Activated CD4-positive, alpha-beta T cell treated with anti-CD3 and anti-CD28 coated beads, Interleukin-2, amount 10 ng/mL, durations not matched to agents 24 days and 14 days (primary cell): ENCODE measurements at places on chromosomes 16 and 17.
A peak's percentile ranks its signal among the peaks of the same experiment; 100 is the strongest.

- peak; percentile 90 for DNase-seq
Measured at GRCh38 chr16:89256651-89257254, 39.2 kb downstream of the ZNF778 start.

- DNase-seq, result no peak
Measured at GRCh38 chr17:2681650-2682049, 29.9 kb downstream of the CLUH start.

- DNase-seq, result no peak
Measured at GRCh38 chr16:68306633-68307032, 4.1 kb downstream of the SLC7A6OS start.

DNA sequence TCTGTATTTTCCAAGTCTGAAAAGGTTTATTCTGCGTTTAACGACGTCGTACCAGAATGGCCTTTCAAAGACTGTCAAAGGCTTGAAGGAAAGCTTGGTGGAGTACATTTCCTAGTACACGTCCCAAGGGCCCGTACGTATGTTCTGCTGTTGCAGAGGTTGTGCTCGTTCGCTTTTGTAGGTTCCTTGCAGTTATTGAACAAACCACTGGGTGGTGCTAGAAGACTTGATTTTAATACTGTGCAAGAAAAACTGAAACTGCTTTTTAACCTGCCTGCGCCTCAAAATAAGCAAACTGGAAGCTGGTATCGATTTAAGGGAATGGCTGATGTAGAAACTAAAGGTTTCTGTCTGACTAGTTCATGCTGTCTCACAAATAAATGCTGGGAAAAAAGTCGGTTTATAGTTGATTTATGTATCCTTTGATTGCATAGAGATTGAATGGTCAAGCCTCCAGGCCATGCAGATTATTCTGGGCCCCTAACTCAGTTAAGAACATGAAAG lies 54.6 kb downstream of the USP10 start:
- peak; percentile 94 for DNase-seq

GRCh38 chr16:56513972-56514371 lies 5.9 kb downstream of the BBS2 start:
- DNase-seq, result peak; percentile 83

- DNase-seq, result no peak
Measured at GRCh38 chr16:87107201-87107600, 210.0 kb downstream of the C16orf95 start.

- DNase-seq, result no peak
Measured at GRCh38 chr17:71922439-71922838, 198.4 kb upstream of the SOX9 start.
